ENCODE measurements at places on chromosomes 2 and 18.

DNA sequence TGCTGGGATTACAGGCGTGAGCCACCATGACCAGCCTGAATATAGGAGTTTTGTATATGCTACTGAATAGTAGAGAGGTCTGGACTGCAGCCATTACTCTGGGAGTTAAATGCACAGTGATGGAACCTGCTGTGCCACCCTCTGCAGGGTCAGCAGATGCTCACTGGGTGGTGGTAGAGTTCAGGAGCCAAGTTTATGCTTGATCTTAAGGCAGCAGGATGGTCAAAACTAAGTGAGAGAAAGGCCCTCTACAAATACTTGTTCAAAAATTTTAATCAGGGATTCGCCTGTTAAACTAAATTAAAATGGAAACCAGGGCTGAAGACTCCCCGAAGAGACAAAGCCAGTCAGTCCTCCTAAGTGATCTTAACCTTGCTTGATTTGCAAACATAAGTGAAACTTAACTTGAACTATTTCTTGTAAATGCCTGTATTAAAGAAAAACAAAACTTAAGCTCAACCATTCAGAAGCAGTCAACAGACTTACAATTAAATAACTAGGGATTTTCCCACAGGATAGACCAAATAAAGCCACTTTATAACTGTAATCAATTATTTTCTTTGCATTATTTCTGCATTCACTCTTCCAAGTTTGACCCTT lies 4.2 kb upstream of the WDFY1 start:
- DNase-seq, result no peak

DNA sequence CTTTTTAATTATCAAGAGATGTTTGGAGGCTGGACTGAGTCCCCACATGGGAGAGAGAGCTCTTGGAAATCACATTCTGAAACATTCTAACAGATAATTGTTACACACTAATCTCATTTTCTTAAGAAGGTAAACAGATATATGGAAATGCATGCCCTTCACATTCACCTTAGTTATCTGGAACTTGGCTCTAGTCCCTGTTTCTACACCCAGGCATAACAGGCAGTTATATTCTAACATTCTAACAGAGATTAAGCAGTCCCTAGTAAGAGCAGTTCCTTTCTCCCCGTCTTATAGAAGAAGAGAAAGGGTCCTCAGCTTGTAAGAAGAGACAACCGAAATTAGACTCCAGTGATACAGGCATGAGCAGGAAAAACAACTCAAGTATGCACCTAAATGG lies 385.4 kb downstream of the SOX11 start:
- DNase-seq, result no peak

DNA sequence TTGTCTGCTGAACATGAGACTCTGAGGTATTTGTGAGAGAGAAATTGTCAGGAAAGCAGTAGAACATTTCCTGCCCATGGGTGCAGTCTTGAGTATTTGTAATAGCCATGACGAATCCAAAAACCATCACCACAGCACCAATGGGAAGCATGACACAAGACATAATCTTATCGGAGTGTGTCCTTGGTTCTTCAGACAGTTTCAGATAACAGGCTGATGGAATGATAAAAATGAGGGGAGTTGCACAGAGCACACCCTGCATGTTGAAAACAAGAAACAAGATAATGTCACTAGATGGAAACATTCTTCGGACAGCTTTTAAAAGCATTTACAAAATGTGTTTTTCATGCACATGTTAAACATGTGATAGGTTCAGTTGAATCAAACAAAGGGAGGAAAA lies 56.9 kb downstream of the SLC38A11 start:
- no peak for DNase-seq

GRCh38 chr2:216235462-216235861 lies 126.3 kb downstream of the XRCC5 start:
- no peak for DNase-seq

GRCh38 chr18:59986139-59986538 lies 86.3 kb downstream of the PMAIP1 start:
- DNase-seq, result no peak

- no peak for DNase-seq
Observed at GRCh38 chr2:142897807-142898206, 20.3 kb downstream of the KYNU start.

DNA sequence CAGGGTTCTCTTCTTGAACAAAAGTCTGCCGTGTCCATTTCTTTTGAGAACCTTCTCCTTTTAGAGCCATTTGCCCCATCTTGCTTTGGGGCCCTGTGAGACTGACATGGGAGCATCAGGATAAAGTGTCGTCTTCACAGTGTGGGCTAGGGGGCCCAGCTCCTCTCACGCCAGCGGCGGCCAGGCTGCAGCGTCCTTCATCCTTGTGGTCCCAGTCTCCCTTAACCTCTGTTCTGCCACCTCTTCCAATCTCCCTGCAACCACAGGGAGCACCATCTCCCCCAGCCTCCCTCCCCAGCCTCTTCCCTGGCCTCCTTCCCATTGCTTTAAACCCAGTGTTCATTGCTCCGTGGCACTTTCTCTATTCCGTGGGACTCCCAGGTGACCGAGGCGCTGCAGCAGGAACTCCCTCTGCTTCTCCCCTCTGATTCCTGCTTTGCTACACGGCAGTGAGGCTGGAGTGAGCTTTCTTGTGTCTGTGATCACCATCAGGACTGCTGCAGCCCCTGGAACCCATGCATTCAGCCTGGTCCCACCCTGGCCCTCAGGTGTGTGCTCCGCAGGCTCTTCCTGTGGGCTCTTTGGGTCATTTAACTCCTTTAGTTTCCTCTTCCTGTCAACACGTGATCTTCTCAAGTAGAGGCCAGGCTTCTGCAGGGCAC lies 234.1 kb downstream of the MYT1L start:
- DNase-seq, result no peak

DNA sequence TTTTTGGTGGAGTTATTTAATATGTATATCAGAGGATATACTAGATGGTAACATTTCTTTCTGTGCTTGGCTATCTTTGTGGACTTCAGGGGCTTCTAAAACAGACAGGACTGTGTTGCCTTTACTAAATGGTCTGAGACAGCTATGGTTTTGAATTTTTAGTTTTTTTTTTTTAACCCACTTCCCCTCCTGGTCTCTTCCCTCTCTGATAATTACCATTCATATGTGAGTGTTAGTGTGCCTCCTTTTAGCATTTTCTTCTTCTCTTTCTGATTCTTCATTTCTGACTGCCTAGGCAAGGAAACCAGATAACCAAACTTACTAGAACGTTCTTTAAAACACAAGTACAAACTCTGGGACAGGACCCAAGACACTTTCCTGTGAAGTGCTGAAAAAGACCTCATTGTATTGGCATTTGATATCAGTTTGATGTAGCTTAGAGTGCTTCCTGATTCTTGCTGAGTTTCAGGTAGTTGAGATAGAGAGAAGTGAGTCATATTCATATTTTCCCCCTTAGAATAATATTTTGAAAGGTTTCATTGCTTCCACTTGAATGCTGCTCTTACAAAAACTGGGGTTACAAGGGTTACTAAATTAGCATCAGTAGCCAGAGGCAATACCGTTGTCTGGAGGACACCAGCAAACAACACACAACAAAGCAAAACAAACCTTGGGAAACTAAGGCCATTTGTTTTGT lies 52.7 kb downstream of the SMAD4 start:
- no peak for DNase-seq

GRCh38 chr2:120403261-120403660 lies 57.3 kb downstream of the INHBB start:
- no peak for DNase-seq

GRCh38 chr2:118549503-118549902 lies 297.9 kb downstream of the EN1 start:
- DNase-seq, result no peak

- DNase-seq, result no peak
Observed at GRCh38 chr2:202165208-202165607, 73.2 kb downstream of the SUMO1 start.

- no peak for DNase-seq
Observed at GRCh38 chr2:7633566-7634153, 716.4 kb downstream of the RNF144A start.

GRCh38 chr2:173307293-173307692 lies 47.4 kb upstream of the CDCA7 start:
- DNase-seq, result no peak

DNA sequence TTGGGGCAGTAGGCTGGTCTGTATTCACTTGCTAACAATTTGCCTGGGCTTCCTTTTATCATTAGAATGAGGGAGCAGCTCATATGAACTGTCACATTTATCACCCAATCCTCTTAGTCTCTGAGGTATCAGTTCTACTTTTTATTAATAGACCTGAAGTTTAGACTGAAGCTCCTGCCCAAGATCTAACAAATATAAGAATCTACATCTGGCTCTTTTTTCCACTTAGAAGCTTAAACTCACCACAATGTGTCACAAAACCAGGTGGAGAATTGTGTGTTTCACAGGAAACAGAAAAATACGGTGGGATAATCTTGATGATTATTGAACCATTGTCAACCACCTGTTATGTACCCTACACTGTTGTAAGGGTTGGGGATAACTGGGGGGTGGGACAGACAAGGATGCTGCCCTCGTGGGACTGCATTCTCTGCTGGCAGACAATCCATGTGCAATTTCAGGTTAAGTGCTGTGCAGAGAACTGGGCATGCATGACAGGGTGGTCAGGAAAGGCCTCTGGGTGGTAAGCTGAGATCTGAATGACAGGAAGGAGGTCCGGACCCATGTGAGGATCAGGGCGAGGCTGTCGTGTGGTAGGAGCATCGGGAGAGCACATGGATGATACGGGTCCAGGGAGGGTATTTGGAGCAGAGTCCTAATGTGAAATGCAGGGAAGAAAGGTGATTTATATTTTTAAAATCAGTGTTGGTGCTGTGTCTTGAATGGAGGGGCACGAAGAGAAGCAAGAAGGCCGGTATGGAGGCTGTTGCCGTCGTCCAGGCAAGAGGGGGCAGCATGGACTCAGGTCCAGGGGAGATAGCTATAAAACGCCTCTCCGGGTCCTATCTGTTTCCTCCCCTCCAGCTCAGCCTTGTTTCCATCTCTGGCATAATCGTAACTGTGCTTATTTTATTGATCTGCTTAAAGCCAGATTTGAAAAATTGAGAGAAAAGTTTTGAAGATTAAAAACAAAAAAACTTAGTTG lies 17.6 kb downstream of the MYL12B start:
- DNase-seq, result no peak

GRCh38 chr2:9732824-9733223 lies 102.0 kb upstream of the YWHAQ start:
- DNase-seq, result no peak

GRCh38 chr2:236166796-236167296 lies 1.3 kb downstream of the GBX2 start:
- no peak for DNase-seq

DNA sequence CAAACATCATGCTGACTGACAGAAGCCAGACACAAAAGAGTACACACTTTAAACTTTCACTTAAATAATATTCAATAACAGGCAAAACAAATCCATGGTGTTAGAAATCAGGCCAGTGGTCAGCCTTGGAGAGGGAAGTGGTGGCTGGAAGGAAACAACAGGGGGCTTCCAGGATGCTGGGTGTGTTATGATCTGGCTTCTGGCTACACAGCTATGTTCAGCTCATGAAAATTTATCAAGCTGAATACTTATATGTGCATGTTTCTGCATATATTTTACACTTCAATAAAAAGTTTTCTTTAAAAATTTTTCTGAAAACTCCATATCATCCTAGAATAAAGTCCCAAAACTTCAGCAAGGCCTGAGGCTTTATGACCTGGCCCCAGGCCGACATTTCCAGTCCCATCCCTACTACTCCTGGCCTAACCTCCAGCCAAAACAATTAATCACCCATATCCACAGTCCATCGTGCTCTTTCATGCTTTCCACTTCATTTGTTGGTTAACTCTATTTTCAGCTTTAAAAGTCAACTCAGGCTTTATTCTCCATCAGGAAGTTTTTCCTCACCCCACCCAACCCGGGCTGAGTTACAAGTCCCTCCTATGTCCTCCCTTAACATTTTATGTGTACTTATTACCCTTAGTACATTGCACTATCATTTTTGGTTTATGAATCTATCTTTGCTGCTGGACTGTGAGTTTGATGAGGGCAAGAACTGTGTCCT lies 27.9 kb upstream of the SPTBN1 start:
- DNase-seq, result no peak

DNA sequence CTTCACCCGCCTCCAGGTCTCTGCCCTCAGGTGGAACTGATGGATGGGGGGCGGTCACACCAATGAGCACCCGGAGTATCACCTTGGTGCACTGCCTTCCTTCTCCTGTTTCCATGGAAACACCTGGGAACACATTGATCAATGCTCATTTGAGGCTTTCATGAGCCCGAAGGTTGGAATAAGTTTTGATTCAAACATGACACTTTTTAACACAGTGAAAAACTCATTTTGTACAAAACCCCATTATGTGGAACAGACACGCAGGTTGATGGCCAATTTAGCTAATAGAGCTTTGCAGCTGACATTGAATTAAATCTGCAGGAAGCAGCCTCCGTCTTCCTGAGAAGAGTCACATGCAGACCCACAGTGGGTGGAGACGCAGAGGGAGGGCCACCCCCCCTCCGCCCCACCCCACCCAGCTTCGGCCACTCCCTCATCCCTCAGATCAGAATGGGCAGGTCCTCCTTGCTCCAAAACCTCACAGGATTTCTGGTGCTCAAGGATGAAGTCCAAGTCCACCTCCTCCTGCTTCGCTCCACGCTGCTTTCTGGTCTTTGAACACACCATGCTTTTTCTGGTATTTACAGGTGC lies 96.0 kb upstream of the MYCN start:
- no peak for DNase-seq

- no peak for DNase-seq
Observed at GRCh38 chr2:48965204-48965603, 189.1 kb downstream of the FSHR start.

- no peak for DNase-seq
Observed at GRCh38 chr2:5751873-5752482, 59.8 kb downstream of the SOX11 start.

DNA sequence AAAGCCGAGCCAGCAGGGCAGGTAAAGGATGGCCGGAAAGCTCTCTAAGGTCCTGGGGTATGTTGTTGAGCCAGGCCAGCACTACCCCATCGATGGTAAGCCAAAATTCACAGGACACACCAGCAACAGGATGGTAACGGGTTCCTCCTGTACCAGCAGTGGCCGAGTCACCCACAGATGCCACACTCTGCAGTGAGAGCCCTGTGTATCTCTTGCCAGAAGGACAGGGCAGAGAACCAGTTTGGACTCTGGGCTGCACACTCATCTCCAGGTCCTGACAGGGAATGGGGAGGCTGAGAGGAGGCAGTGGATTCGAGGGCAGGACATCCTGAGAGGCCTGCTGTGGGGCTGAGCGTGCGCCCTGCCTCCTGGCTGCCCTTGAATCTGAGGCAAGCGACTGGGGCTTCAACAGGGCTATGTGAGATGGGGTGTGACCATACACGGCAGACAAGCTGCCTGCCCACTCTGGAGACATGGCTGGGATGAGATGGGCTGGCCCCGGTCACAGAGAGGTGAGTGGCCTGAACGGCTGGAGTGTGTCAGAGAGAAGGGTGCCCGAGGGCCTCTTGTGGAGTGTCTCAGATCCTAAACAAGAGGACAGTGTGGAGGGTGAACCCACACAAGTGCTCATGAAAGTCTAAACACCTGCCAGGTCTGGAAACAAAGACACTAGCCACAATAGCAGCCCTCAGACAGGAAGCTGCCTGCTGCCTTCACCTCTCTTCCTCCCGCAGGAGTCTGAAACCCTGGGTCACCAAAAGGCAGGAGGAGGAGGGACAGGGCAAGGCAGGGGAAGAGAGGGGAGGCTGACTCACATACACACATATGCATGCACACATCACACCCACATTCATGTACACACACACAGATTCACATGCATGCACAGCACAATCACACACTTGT lies 182.3 kb downstream of the LOXHD1 start:
- no peak for DNase-seq

All from activated naive CD4-positive, alpha-beta T cell treated with anti-CD3 and anti-CD28 coated beads, Interleukin-2, amount 50 U/mL, for 72 hours (primary cell).